ENCODE measurements at places on chromosomes 16 and 17.

DNA sequence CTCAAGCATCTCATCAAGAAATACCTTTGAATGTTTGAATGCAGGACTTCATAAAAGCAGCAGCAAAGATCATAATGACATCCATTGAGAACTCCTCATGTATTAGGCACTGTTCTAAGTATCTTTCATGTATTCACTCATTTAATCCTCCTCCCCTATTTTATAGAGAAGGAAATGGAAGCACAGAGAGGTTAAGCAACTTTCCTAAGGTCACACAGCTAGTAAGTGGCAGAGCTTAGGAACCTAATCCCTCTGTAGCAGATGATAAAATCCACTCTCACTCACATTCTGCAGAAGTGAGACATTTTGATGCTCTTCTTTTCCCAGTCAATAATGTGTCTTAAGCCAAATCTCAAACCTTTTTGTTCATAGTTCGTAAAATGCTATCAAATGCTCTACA, 350.8 kb upstream of the C16orf82 start:
- no peak for DNase-seq

- no peak for DNase-seq
Observed at GRCh38 chr16:85195900-85196772, 83.9 kb upstream of the CIBAR2 start.

- DNase-seq = no peak
Observed at GRCh38 chr16:65697521-65697920, 575.7 kb upstream of the CDH11 start.

DNA sequence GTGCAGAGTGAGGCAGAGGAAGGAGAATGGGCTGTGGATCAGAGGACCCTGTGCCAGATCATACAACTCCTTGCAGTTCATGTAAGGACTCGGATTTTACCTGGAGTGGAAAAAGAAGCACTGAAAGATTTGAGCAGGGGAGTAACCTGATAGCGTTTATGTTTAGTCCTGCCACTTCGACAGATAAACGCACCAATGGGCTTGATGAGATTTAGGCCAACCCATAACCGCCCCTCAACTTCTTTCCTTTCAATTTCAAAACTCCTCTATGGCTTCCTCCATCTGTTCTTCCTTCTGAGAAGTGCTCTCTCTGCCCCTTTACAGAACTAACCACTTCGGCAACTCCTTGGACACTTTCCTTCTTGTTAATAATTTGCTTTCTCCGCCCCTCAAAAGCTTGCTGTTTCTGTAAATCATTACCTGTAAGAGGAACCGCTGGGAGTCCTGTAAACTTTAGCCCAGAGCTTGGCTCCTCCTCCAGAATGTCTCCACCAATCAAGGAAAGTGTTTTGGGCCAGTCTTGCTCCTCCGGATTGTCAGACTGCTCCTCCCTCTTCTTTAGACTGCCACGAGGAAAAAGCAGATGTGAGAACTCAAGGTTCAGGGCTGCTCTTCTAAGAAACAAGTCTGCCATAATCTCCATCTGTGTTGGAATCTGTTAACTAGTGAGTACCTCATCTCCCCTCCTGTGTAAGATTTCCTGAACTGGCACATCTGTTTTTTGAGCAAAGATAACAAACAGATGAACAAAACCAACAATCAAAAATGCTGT, at the start of gene ACSM3:
ACSM3 (plus strand) TSS at position 554 of the 772 bp plus-strand sequence. CDS start 6,021 bp downstream, outside the sequence.
- DNase-seq = no peak

GRCh38 chr16:88195269-88195705, 187.5 kb upstream of the ZNF469 start:
- DNase-seq = no peak

DNA sequence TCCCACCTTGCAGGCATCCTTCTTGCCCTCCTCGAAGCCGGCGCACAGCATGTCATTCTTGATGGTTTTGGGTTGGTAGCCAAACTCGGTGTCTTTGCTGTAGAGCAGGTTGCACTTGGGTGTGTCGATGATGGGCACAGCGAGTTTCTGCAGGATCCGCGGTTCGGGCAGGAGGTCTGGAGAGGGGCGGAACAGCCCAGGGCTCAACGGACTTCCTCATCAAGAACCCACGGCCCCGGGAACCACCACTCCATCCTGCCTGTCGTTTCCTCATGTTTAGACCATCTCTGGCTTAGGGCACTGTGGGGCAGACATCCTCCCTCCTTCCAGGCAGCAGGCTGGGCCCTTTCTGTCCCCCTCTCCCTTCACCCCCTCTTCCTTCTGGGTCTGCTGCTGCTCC, 6.5 kb downstream of the PRSS27 start:
- DNase-seq = no peak

DNA sequence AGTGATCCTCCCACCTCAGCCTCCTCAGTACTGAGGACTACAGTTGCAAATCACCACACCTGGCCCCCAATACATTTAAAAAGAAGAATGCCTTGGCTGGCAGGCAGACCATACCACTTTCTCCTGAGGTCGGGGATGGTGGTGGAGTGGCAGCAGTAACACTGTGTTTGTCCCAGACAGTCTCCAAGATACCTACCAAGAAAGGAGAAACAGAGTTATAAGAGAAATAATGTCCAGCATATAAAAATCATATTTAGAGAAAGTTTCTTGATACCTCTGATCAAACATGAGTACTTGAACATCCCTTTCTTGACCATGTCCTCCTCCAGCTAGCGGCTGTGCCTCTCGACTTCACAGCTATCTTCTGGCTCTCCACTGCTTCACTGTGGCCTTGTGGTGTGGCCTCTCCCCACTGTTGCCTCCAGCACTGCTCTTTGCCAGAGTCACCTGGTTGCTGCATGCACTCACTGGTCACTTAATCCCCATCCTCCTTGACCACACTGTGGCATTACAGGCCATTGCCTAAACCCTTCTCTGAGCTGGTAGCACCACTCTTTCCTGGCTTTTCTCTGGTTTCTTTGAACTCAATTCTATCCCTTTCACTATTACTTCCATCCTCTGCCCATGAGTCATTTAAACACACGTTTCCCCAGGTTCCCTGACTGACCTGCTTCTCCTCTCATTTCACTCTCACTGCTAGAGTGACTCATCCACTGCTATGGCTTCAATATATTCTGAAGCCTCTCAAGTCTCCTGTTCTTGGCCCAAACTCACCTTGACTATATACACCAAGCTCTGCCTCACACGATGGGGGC, 45.2 kb downstream of the XPO6 start:
- no peak for DNase-seq

DNA sequence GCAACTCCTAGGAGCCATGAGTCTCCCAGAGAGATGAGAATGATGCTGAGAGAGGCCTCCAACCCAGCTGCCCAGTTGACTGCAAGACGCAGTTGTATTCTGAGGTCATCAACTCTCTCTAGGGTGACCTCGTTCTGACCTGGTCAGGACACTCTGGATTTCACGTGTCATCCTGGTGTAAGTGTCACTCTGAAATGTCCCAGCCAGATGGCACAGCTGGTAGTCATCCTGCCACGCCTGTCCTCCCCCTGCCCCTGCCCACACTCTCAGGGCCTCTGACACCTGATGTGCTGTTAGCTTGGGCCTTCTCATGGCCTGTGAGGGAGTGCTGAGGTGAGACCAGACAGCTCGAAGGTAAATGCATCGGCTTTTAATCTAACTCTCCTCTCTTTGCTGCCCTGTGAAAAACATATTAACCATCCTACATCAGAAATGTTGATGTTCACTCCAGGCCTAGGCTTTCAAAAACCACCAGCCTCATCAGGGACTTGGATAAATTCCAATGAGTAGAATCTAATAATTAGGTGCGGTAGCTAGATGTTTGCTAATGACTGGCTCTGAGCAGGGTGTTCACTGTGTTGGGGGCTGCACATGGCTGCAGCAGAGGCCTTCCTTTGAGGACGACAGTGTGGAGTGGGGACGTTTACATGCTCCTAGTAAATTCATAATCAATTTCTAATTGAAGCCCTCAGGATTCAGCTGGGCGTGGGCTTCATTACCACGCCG, 13.8 kb downstream of the MLYCD start:
- no peak for DNase-seq

GRCh38 chr16:75070012-75070841, 46.4 kb downstream of the LDHD start:
- DNase-seq = no peak

GRCh38 chr17:8806926-8807550, 7.9 kb upstream of the MFSD6L start:
- no peak for DNase-seq

DNA sequence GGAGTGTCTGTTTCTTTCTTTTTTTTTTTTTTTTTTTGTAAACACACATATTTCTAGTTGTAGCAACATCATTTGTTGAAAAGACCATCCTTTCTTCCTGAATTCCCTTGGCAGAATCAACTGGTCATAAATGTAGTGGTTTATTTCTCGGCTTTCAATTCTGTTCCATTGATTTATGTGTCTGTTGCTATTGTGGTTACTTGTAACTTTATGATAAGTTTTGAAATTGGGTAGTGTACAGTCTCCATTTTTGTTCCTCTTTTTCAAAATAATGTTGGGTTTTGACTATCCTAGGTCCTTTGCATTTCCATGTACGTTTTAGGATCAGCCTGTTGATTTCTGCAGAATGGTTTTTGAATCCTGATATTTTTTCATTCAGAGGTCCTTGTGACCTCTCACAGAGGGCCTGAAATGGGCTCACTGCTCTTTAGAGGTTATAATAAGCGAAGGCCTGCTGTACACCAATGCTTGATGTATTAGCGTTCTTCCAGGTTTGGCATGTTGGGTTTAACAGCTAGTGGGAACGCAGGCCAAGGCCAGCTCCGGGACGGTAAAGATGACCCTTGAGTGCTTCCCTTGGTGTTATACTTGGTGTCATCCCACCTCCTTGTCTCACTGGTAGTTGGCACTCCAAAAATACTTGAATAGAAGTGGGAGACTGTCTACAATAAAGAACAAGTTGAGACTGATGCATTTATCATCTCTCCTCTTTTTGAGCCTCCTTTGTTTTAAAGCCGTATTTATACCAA, 43.8 kb downstream of the ZNRF1 start:
- no peak for DNase-seq

GRCh38 chr17:1474402-1475189, 17.9 kb downstream of the MYO1C start:
- DNase-seq = no peak

DNA sequence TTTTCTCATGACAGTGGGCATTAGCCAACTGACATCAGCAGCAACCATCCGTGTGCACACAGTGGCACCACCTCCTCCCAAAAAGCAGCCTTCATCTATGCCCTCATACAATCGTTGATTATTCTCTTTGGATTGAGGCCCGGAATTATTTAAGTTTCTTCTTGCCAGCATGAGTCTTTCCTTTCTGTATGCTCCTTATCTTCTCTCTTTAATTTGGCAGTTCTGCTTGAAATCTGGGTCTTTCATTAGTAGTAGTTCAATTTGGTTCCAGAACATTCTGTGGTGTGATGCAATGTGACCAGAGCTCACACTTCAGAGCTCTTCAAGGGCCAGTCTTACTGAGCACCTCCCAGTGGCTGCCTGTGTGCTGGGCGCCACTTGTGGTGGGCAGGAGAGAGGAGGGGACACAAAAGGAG, 52.2 kb upstream of the STH start:
- no peak for DNase-seq

- no peak for DNase-seq
Observed at GRCh38 chr16:3879887-3880564, 487 bp downstream of the CREBBP start.

DNA sequence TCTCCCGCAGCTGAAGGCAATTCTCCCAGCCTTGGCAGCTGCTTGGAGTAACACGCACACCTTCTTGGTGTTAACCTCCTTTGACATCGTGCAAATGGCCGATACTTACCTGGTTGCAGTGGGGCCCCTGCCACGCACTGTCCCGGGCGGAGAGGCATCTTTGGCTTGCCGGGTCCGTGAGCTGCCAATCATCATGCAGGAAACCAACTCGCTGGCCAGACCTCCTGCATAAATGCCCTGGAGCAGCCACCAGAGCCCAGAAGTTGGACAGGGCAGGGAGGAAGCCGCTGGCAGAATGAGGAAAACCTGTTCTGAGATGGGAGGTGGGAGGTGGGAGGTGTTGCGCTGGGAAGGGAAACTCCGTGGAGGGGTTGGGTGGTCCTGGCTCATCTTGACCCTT, 41.7 kb upstream of the CREBBP start:
- no peak for DNase-seq

DNA sequence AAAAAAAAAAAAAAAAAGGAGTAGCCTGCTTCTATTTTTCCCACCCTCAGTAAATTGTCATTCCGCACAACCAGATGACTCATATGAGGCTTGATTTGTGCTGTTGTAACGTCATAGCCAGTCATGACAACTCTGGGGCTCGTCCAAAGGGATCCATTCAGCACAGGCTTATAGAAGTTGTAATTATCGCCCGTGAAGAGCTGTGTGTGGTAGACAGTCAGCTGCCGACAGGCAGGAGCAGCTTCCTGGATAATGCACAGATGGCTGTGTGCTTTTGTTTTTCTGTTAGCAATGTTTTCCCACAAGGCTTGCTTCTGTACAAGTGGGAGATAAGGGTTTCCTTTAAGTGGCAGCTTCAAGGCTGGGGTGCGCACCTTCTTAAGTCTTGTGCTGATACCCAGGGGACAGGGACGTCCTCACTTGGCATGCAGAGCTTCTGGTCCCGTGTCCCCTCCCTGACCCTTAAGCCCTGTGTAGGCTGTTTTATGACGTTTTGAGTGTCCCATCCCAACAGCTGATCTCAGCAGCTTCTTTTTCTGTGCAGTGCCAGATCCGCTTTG, 26.0 kb downstream of the SNX29 start:
- no peak for DNase-seq

- no peak for DNase-seq
Observed at GRCh38 chr17:68179236-68179925, 68.5 kb upstream of the AMZ2 start.

GRCh38 chr17:29331075-29331707, 37.2 kb upstream of the NUFIP2 start:
- no peak for DNase-seq

DNA sequence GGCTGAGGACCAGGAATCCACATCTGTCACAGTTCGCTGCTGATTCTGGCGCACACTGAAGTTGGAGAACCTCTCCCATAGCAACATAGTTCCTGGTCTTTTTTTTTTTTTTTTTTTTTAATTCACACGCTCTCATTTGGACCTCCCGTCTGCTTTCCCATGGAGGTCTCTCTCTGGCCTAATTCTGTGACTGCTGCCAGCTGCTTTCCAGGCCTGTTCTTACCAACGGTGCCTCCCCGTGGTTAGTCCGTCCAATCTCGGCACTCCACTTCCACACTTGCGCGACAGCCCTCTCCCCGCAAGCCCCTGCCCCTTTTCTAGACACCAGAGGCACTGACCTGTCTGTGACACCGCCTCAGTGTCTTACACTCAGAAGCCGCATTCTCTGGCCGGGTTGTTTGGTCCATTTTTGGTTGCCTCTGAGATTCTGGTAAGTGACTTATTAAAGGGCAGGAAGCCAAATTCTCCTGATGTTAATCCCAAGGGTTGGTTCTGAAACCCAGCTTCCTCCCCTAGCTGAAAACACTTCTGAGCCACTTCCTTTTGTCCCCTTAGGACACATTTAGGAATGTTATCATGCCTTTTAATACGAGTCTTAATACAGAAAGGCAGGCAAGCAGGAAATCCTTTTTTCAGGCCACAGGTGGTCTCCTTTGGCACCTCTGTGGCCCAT, 1.1 kb upstream of the AKTIP start:
- DNase-seq = no peak

DNA sequence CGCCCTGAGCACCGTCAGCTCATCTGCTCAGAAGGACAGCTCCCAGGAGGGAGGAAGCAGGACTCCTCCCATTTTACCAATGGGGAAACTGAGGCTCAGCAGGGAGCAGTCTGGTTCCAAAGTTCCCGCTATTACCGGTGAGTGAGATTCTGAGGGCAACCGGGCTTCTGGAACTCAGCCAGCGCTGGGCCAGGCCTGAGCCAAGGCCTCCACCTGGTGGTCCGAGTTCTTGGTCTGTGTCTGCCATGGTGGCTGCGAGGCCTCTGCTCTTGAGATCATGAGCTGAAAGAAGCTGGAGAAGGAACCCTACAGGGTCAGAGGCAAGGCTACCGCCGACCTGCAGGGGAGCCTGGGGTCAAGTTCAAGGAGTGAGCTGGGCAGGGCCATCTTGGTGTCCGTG, 110.8 kb upstream of the GSE1 start:
- DNase-seq = no peak
